DMS53 (cell line): ENCODE measurements at places on chromosomes 1 and 21.

GRCh38 chr1:201536558-201536957 lies 2.4 kb upstream of the NAV1 start:
- no peak for DNase-seq

- no peak for DNase-seq
Measured at GRCh38 chr1:4699376-4700301, 45.2 kb downstream of the AJAP1 start.

- no peak for DNase-seq
Measured at GRCh38 chr1:226363801-226364513, 43.9 kb downstream of the PARP1 start.

- DNase-seq = peak; percentile 84
Measured at GRCh38 chr1:201946224-201946908, at the start of gene LMOD1. TSS of gene LMOD1 (minus strand) at chr1:201946548. CDS start at chr1:201946340, 208 bp downstream.

DNA sequence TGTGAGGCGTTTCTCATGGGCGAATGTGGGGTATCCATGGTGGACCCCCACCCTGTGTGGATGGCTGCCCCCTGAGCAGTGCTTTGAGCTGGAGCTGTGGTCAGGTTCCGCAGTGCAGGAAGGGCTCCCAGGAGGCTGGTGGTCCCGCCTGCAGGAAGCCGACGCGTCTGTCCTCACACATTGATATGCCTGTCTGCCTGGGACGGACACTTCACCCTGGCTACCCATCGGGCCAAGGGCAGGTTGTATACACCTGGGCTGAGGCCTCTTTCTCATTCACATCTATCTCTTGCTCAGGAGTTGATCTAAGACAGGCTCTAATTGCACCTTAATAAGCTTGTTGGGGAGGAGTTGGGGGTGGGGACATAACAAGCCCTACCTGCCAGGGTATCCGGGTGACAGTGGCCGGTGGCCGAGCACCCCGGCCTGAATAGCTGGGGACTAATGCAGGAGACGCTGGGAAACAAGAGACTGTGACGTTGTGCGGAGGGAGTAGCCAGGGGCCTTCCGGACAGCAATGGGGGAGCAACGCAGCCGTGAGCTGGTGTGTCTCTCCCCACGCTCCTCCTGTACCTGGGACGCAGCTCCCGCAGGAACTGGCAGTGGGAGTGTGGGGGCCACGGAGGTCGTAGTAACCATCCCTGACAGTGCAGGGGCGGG lies 21.7 kb downstream of the PDXK start:
- DNase-seq = peak; percentile 90

DNA sequence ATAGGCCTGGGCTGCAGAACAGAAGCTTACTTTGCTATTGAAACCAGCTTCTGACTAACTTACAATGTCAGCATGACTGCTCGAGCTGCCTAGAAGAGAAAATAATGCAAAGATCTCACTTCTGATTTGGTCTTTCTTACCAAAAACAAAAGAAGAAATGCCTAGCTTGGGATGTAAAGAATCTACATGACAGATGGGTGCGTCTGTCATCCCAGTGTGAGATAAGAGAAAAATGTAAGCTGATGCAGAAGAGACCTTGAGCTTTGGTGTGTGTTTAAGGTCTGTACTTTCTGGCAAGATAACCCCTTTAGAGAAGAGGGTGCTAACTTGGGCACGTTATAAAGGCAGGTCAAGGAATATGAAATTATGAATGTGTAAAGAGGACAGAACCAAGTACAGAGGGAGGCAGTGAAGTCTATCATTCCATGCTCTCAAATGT lies 3.6 kb downstream of the FAM20B start:
- no peak for DNase-seq

DNA sequence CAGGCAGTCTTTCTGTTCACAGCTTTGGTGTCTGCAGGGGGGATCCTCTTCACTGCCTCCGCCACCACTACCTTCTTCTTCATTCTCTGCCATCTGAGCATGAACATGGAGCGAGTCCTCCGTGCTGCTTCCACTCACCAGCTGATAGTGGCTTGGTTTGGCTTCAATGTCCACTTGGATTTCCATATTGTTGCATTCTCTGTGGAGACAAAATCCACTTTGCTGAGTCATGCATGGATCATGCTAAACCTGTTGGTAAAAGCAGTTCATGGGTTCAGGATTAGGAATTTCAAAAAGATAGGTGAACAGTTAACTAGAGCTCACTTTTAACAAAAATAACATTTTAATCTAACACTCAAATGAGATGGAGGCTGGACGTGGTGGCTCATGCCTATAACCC lies 27.5 kb downstream of the RNF19B start:
- no peak for DNase-seq

- DNase-seq = no peak
Measured at GRCh38 chr1:40232444-40232843, 15.3 kb upstream of the TMCO2 start.

DNA sequence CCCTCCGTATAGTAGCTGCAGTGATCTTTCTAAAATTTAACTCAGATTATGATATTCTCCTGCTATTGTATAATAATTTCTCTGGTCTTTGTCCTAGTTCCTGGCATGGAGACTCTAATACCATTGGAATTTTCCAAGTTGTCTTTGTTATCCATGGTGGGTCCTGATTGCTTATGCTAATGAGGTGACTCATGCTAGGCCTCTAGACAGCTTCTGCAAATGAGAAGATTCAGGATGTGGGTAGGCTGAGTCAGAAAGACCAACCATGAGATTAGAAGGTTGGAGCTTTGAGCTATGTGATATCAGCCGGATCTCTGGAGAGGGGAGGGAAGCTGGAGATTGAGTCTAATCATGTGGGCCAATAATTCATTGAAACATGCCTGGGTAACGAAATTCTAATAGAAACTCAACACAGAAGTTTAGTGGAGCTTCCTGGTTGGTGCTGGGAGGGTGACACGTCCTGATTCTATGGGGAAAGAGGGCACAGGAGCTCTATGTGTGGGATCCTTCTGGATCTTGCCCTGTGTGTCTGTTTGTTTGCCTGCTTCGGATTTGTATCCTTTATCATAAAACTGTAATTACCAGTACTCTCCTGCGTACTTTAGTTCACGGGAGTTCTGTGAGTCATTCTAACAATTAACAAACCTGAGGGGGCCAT lies 73.2 kb upstream of the CNIH3 start:
- peak; percentile 57 for DNase-seq

GRCh38 chr1:69842326-69842725 lies 274.6 kb downstream of the LRRC7 start:
- no peak for DNase-seq

DNA sequence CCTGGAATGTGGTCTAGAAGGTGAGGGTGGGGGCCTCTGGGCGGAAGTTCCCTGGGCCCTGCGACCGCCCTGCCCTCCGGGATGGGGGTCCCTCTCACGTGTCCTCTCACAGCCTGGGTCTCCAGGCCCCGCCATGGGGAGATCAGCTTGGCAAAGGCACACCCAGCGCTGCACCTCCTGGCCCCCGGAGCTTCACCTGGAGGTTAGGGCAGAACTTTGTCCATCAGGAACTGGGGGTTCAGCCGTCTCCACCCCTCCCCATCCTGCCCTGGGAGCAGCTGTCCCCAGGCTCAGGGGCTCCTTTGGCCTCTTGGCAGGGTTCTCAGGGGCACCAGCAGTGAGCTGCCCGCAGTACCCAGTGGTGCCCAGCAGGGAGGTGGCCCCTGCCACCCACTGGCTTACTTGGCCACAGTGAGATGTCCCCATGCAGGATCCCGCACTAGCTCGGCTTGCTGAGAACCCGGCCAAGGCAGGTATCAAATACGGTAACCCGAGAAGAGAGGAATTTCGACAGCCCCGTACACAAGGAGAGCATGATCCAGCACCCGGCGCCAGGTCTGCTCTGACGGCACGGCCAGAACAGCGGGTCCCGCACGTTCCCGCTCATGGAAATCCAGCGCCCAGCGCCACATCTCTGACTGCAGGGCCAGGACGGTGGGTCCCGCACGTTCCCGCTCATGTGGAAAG lies 36.7 kb downstream of the RRP1 start:
- peak; percentile 80 for DNase-seq

- DNase-seq = no peak
Measured at GRCh38 chr1:180973369-180973768, 49.3 kb downstream of the STX6 start.

DNA sequence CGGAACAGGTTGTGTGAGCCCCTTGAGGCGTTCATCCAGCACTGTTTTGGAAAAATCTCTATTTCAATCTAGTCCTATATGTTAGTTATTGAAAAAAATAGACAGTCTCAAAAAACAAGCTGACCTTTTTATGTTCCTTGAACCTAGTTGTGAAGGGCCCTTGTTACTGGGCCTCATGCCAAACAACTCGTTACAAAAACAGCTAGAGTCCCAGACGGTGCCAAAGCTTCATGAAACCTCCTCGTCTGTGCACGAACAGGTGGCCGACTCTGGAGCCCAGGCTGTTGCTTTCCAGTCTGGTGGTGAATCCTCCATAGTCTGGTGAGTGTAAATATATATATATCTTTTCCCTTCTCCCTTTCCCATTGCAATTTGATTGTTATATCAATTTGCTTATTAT lies at the start of gene CHIA:
Gene CHIA (plus strand): TSS at position 222 of the 400 bp plus-strand sequence. CDS start 19,617 bp downstream, outside the sequence.
- DNase-seq = peak; percentile 91

DNA sequence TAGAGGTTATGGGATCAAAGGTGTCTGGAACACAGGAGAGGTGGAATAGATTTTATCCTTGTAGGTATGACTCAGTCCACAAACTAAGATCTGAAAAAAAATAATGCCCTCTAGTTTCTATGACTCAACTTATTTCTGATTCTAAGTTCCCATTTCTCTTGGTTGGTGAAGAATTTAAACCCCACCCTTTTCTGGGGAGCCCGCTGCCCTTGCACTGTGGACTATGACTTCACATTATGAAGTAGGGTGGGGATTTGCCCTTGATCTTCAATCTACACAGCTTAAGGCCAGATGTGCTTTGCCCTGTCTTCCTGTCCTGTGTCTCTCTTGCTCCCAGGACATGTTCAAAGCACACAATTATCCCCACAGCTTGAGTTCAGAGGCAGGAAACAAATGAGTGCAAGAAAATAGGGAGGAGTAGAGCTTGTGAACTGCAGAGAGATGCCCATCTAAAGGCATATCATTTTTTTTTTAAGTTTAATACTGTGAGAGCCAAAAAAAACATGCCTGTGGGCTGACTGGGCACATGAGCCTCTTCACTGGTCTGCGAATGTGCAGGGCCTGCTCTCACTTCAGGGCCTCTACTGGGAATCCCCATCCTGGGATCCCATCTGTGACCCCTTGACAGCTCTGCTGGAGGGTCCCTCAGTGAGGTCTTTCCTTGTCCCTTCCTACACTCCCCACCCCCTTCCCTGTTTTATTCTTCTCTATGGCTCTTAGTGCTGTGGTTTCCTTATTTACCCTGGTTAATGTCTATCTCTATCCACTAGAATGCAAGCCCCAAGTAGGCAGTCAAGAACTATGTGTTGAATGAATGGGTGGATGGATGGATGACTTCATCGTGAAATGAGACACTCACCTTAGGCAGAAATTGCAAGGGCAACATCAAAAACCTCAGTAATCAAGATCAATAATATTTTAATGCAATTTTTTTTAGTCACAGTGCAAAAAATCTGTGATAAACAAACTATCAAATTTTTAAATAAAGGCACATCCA lies 61.5 kb downstream of the CD58 start:
- DNase-seq = no peak

GRCh38 chr1:6461538-6462411 lies 4.2 kb downstream of the TNFRSF25 start:
- DNase-seq = no peak

GRCh38 chr1:151846062-151846568 lies 6.5 kb upstream of the C2CD4D start:
- DNase-seq = no peak

DNA sequence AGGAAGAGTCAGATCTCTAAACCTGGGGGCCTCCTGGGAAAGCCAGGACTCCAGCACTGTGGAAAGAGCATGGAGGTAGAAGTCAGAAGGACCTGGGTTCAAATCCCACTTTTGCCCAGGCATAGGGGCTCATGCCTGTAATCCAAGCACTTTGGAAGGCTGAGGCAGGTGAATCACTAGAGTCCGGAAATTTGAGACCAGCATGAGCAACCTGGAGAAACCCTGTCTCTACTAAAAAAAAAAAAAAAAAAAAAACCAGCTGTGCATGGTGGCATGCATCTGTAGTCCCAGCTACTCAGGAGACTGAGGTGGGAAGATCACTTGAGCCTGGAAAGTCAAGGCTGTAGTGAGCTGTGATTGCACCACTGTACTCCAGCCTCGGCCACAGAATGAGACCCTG lies 31.8 kb downstream of the LDLRAP1 start:
- peak; percentile 30 for DNase-seq

- no peak for DNase-seq
Measured at GRCh38 chr1:47382399-47382983, 33.6 kb upstream of the FOXE3 start.

- DNase-seq = peak; percentile 37
Measured at GRCh38 chr1:214581785-214582184, 21.2 kb upstream of the CENPF start.

DNA sequence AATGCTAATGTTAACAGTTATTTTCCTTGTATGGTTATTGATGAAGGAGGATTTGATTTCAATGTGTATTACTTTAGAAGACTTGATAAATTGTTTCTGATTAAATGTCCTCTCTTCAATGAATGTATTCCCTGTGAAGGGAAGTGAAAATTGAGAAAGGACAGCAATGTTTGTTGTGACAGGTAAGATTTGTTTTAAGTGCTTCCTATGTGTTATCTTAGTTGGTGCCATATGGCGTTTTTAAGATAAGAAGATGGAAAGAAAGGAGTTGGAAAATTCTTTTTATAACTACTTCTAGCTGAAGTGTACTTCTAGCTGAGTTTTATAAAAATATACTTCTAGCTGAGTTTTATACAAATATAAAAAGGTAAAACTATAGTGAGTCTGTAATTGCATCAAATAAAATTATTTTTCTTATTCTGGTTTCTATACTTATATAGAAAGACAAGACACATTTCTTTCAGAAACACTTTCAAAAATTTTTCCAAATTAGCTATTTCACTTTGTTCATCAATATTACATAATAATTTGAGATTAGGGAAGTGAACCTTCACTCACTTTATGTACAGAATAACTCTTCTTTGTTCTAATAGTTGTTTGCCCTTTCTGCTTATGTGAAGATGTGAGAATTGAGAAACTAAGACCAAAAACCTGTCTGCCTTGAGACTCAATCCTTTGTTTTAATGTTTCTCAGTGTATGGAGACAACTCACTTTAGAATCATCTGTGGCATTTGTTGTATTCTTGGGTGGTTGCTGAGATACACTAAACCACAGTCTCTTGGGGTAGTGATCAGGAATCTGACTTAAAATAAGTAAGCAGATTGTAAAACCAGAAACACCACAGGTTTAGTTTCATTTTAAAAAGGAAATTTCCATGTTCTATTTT lies 382.9 kb upstream of the B3GALT2 start:
- DNase-seq = no peak

- no peak for DNase-seq
Measured at GRCh38 chr1:215198021-215198420, 115.5 kb downstream of the KCNK2 start.

DNA sequence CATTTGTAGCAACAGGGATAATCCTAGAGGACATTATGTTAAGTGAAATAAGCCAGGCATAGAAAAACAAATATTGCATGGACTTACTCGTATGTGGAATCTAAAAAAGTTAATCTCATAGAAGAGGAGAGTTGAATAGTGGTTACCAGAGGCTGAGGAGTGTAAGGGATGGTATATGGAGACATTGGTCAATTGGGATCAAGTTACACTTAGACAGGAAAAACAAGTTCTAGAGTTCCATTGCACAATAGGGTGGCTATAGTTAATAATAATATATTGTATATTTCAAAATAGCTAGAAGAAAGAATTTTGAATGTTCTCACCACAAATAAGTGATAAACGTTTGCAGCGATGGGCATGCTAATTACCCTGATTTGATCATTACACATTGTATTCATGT lies 354.6 kb downstream of the SEC16B start:
- peak; percentile 85 for DNase-seq

GRCh38 chr1:227899820-227900449 lies 47.8 kb downstream of the WNT9A start:
- DNase-seq = no peak

GRCh38 chr21:33682992-33683627 lies 40.8 kb downstream of the ITSN1 start:
- DNase-seq = no peak
